Fibroblast of skin of right biceps (primary cell): ENCODE measurements at places on chromosomes 2 and 18.
A peak's percentile ranks its signal among the peaks of the same experiment; 100 is the strongest.

GRCh38 chr2:7744827-7745226 is 827.6 kb downstream of the RNF144A start:
- peak; percentile 15 for DNase-seq

- no peak for DNase-seq
Measured at GRCh38 chr2:229578052-229578846, 136.1 kb downstream of the DNER start.

DNA sequence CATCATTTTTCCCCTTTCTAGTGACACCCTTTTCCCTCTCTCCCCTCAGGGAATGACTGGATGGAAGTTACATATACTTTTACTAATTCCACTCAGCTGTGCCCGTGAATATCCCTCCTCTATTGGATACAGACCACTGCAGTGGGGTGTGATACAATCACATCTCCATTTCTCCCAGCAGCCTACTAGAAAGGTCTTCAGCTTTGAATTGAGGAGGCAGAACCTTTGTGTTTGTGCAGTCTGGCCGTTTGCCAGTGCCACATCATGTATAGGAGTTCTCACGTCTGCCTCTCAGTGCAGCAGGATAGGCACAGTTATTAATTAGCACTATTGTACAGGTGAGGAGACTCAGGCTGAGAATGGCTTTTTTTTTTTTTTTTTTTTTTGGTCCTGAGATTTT is 16.4 kb downstream of the TNFRSF11A start:
- no peak for DNase-seq

- no peak for DNase-seq
Measured at GRCh38 chr18:60668583-60668982, 296.0 kb upstream of the MC4R start.

- DNase-seq: peak; percentile 73
Measured at GRCh38 chr2:219446101-219446504, 11.5 kb downstream of the SPEG start.

DNA sequence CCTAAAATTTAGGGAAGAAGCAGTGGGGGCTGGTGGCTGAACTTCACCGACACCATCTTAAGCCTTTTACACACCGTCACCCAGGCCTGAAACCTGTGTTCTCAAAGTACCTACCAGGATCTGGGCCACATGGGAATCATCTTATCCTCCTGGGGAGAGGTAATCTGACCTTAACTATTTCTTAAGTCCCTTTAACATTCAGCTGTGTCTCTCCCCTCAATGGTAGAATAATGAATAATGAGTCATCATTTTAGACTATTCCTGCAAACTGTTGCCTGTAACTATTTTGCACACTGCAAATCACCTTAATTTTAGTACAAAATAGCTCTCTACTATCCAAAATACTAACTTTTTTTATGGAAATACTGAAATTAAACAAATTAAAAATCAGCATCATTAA is 149.4 kb upstream of the KLF7 start:
- peak; percentile 37 for DNase-seq

GRCh38 chr18:59787998-59788790 is 91.0 kb upstream of the CCBE1 start:
- DNase-seq: peak; percentile 85

DNA sequence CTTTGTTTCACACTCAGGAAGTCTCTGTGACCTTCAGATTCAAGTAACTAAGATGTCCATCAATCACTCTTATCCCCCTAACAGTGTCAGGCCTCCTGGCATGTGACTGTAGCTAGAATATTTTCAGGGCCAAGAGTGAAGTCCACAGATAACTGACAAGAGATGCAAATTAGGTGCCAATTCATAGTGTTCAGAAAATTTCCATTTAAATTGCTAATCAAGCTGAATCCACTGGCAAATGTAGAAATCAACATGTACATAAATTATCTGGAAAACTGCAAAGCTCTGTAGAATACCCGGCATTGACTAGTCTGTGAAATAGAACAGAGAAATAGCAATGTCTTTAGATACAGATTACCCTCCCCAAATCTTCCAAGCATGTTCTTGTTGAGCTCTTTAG is 38.6 kb upstream of the ARL4C start:
- no peak for DNase-seq

DNA sequence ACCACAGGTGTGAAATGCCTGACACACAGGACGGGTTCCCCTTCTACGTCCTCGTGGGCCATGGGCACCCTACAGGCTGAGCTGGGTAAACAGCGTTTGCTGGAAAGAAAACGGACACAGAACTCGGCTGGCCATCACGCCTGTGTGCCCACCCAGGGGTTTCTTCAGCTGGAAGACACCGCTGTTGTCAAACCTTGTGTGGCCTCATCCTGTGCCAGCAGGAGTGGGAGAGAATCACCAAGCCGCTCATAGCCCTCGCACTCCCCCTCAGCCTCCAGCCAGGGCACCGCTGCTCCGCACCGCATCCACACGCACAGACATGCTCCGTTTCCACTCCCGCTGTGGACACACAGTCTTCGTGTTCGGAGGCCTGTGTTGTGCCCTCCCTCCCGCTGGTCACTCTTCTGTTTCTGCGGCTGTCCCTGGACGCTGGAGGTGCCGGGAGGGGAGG is 161.4 kb downstream of the PXDN start:
- no peak for DNase-seq

DNA sequence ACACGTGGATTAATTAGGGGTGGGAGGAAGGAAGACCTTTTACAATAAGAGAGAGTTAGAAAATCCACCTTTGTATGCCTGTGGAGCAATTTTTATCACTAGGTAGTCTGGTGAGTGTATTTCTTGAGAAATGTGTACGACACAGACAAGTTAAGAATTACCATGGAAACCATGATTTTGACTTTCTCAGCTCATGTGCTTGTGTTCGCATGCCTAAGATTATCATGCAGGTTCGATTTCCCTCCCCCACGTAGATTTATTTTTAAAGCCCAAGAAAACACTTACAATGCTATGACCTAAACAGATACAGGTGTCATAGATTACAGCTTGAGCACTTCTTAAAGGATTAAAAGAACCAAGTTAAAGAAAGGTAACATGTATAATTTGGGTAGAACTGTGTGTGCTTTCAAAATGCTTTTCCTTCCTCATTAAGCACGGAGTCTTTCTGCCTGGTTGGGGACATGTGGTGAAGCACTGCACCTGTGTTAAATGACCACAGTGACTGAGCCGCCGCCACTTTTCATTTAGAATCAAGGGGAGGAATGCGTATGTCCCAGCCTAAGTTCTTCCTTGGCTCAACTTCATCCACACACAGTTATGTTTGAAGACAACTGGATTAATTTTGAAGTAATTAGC is 16.6 kb downstream of the SERTAD2 start:
- DNase-seq: no peak
